ENCODE measurements at places on chromosomes 2 and 18.

DNA sequence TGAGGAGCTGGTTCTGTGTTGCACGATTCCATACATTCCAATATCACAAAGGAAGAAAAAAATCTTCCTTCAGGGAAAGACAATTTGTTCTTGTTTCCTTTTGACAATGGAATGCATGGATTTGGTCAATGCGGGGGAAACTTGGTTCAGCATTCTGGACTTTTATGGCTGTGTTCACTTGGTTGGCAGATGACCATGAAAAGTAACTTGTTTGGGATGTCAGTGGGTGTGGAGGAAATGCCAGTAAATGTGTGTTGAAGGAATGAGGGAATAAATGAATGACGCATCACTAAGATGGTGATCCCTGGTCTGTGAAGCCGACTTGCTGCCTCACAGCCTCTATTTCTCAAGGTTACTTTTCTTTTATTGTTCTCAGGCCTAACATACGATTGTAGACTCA, 53.7 kb downstream of the THUMPD2 start:
- no peak for DNase-seq

GRCh38 chr2:175557810-175558377, 376.4 kb upstream of the ATP5MC3 start:
- no peak for DNase-seq

GRCh38 chr2:144253743-144254142, 266.2 kb downstream of the ZEB2 start:
- DNase-seq = no peak

- no peak for DNase-seq
Measured at GRCh38 chr18:54187372-54187771, 37.1 kb downstream of the MBD2 start.

GRCh38 chr2:215919624-215920243, 93.6 kb downstream of the MREG start:
- no peak for DNase-seq

GRCh38 chr2:145258903-145259579, 739.1 kb upstream of the ZEB2 start:
- no peak for DNase-seq

GRCh38 chr18:55102958-55103456, 143.7 kb upstream of the CCDC68 start:
- no peak for DNase-seq

GRCh38 chr2:221929259-221929658, 357.2 kb upstream of the EPHA4 start:
- no peak for DNase-seq
